ENCODE measurements at places on chromosomes 5 and 9.

GRCh38 chr5:150272531-150272930 is 17.0 kb downstream of the CAMK2A start:
- no peak for DNase-seq

DNA sequence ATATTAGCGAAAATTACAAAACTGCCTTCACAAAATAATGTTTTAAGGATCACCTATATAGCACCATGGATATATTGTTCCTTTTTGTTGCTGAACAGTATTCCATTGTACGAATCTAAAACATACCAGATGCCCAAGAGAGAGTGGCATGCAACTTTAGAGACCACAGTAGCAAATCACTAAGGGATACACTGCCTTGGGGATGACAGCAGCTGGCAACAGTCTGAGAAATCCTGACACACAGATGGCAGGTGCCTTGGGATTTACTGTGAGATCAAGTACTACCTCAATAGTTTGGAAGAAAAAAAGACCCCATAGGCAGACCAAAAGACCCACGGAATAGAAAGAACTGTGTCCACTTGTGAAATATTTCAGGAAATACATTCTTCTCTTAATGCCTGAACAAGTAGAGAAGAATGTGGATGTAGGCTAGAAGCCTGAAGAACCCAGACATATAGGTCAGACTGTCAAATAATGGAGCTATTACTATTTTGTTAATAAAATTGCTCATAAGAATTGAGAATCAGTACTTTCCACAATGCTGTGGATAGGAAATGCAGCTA is 53.4 kb downstream of the PLPP1 start:
- DNase-seq = no peak

DNA sequence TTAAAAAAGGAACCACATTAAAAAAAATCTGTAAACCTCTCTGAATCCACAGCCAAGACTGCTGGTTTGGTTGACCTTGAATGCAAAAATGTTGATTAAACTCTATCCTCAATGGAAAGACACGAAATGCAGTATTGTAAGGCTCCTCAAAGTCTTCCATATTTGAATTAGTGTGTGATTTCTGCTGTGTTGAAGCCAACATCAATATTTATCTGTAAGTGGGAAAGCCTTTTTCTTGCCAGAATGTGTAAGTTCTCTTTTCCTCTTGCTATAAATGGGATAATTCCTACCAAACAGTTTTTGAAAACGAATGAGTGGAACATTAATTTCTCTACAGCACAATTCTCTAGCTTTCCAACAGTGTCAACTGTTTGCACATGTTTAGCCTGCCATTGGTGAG is 422.1 kb upstream of the TNC start:
- DNase-seq = no peak

- DNase-seq = no peak
Measured at GRCh38 chr5:7759257-7759871, 91.6 kb downstream of the CFAP90 start.

DNA sequence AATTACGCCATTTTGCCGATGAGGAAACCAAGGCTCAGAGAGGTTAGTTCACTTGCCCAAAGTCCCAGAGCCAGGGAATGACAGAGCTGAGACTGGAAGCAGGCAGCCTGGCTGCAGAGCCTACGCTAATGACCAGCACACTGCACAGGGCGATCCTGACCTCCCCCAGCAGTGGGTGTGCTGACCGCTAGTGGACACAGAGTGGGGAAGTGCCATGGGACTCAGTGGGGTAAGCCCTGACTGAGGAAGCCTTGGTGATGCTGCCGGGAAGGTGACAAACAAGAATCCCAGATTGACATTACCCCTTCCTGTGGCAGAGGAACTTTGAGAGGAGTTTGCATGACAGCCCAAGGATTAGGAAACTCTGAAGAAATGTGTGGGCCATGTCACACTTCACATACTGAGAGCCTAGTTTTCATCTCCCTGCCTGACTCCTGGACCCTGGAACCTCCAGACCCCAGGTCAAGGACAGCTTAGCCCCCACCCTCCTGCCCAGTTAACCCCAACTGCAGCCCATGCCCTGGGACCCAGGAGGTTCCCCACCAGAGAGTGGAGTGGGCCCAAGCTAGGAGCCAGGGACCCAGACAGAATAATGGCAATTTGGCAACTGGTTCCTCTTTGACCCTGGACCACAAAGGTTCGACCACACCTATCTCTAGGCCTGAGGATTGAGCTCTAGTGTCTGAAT is 19.7 kb upstream of the CSF1R start:
- DNase-seq = no peak

DNA sequence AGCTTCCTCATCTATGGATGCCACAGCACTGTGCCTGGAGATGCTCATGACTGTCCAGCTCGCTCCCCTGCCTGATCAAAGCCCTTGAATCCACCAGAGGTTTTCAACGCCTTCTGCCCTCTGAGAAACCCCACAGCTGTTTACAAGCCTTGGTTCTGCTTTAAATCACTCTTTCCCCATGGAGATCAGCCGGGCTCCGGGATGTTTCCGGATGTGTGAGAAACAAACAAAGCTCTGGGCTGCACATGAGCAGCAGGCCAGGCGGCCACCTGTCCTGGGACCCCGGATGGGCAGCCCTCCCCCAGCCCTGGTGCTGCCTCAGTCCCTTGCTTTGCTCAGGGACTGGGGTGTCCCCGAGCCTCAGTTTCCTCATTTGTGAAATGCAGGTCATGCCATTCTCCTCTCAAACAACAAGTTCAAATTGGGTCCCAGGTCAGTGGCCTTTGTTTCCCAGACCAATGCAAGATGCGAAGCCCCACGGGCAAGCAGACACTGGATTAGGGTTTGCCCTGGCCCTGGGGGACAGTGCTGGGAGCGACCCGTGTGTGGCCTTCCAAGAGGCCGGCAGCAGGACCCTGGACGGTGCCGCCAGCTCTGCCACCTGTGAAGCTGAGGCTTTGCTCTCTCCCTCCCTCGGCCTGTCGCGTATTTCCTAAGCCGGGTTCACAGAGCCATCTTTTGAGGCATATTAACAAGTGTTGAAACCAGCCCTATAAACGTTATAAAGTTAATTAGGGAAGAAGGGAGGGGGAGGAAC is 42.4 kb upstream of the PHYKPL start:
- DNase-seq = no peak

DNA sequence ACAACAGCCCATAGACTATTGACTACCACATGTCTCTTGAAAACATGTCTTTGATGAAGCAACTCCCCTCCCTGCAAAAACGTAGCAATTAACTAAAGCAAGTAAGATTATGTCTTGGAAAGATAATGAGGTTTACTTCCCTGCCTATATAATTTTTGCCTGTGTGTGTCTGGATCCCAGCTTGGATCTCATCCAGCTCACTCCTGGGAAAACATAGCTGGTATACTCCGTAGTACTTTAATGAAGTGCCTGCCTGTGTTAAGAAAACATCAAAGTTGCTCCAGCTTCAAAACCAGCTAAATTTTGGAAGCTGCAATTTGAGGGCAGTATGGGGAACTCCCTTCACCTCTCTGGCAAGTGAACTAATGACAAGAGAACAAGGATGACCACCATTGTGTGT is 182.6 kb upstream of the C9orf72 start:
- DNase-seq = no peak

DNA sequence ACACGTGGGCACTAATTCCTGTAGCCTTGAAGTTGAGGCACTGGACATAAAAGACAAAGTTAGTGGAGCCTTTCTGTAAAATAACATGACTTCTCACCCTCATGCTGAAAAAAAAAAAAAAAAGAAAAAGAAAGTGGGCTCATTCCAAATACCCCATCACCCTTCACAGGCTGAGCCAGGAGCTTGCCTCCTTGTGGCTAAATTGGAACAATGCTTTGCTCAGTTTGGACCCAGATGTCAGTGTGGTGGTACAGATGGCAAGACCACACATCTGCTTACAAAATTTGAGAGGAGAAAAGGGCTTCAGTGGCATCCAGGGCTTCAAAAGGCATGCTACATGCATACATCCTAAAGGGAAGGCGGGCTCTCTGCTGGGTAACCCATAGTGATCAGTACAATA is 342.8 kb downstream of the EBF1 start:
- no peak for DNase-seq

GRCh38 chr9:133515615-133516255 is 9.0 kb downstream of the MYMK start:
- no peak for DNase-seq

Measured in CD4-positive, alpha-beta T cell treated with Interleukin-15 for 4 hours (primary cell).